ENCODE measurements at places on chromosomes 5 and 9.

DNA sequence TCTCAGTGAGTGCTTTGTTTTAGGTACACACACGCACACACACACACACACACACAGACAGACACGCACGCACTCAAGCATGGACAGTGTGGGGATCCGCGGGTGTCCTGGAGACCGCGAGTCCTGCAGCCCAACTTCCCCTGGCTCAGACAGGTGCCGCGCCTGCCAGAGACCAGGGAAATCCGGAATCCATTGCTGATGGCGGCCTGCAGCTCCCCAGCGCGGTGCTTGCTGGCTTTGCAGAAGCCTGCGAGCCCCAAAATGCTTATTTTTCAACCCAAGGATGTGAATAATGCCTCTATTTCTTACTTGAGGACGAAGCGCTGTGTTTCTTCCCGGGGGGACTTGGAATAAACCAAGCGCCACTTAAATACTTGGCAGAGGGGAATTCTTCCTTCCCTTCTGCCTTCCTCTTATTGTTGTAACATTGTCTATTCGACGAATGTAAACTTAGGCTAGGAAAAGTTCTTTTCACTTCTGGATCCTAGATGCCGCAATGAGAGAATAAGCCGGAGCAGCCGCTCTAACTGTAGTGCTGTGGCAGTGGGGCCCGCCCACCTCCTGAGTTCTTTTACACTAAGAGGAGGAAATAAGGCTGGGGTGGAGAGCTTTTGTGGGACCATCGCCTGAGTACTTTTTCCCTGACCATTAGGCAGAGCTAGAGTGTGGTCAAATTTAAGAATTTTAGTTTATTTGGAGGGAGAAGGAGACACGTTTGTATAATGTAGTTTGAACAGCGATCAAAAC lies 802 bp downstream of the ITGA2 start:
- DNase-seq: no peak

GRCh38 chr5:59599729-59600128 lies 293.8 kb downstream of the PDE4D start:
- no peak for DNase-seq

GRCh38 chr5:74164725-74165235 lies 475.7 kb downstream of the ENC1 start:
- no peak for DNase-seq

GRCh38 chr5:73531356-73531755 lies 33.1 kb downstream of the BTF3 start:
- no peak for DNase-seq

DNA sequence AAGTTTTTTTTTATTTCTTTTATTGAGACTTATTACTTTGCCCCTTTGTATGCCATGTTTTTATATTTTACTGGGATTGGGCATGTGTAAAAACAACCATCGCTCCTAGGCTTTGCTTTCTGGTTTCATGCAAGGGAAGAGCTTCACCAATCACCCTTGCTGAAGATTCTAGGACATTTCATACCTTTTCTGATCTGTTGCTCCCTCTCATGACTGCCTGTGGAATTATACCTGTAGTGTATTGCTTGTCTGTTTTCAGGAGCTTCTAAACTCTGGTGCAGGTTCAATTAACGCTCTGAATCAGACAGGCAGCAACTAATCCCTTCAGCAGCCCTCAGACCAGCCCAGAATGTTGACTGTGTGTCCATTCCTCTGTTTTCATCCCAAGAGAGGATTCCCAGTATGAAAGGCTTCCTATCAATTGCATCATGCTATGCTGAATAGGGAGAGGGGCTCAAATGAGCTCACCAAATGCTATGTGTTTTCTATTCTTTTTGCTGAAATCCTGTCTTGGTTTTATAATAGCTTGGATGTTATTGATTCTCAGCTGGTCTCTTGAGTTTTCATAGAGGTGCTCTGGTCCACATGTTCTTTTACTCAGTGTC lies 572.9 kb upstream of the CDH6 start:
- DNase-seq: no peak

DNA sequence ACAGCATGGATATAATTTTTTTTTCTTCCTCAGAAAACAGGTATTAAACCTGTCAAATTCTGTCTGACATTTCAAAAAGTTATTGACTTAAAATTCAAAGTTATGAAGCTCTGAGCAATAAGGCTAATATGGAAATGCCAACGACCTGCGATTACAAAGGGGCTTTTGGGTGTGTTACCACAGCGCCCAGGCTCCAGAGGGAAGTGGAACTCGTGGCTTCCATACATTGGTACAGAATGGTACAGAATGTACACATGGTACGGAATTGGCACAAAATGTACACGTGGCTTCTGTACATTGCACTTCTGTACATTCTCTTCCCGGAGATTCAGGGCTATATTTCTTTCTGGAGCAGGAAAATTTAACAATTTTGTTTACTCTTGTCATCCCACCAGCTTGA lies 225.1 kb upstream of the TBCA start:
- DNase-seq: no peak

GRCh38 chr9:136947955-136948510 lies 3.0 kb downstream of the C8G start:
- no peak for DNase-seq

DNA sequence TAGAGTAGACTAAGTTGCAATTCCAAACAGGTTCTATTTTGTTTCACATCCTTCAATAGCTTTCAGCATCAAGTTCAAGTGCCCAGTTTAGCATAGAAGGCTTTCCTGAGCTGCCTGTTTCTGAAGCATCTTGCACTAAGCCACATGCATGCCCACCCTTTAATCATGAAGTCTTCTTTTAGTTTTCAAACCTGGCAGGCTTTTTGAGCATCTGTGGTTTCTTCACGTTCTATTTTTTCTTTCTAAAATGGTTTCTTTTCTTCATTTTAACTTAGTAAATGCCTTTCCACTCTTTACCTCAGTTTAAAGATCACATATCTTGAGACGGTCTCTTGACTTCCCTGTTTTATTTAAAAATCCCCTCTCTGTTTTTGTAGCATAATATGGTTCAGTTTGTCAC lies 360.1 kb downstream of the MAN2A1 start:
- no peak for DNase-seq

GRCh38 chr9:91813176-91813795 lies 136.7 kb downstream of the ROR2 start:
- DNase-seq: no peak
